Activated CD4-positive, alpha-beta memory T cell treated with anti-CD3 and anti-CD28 coated beads for 36 hours (primary cell): ENCODE measurements at places on chromosomes 7 and 10. TPM values are rescaled to one million over a fixed set of nuclear protein-coding genes. Genes with fewer than 3 reads are reported as not detected.

Gene GJC3
- 0.45 TPM for total RNA-seq

DNA sequence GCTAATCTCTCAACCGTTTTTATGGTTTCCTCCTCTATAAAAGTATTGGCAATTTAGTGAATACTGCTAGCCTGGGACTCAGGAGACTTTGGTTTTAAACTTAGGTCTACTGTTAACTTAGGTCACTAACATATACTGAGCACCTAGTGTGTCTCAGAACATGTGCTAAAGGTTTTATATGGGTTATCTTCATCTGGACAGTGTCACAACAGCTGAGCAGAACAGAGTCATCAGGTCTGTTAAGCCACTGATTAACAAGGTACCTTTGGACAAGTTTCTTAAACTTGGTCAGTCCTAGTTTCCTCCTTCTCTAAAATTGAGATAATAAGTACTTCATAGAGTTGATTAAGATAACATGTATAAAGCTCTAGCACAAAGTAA is 30.6 kb downstream of the NET1 start:
- DNase-seq = no peak

Gene EPHB4
- 3.6 TPM for total RNA-seq

Gene COL26A1
- total RNA-seq = not detected

- DNase-seq = no peak
Measured at GRCh38 chr10:131195558-131196159, 115.9 kb downstream of the TCERG1L start.

GRCh38 chr7:100418930-100419659 is 9.4 kb downstream of the ZCWPW1 start:
- no peak for DNase-seq

DNA sequence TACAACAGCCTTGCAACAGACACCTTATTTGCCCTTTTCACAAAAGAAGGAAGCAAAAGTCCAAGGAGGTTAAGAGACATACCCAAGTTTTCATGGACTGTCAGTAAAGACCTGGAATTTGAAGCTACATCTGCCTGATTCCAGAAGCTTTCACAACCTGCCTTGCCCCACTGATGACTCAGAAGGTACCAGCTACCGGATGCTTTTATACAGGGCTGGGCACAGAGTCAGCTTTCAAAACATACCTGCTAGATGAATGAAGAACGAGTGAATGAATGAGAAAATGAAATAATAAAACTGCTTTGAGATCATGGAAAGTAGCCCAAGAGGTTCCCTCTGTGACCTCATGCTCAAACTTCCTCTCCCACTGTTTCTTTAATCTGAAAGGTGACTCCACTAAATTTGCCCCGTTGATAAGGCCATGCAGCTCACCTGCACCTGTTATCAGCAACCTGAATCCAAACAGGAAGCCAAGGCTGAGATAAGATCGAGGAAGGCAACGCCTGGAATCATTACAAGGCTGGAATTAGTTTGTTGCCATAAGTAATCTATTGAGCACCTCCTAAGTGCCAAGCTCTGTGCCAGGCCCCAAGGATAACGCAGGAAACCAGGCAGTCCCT is 151.5 kb downstream of the WDR11 start:
- DNase-seq = no peak

DNA sequence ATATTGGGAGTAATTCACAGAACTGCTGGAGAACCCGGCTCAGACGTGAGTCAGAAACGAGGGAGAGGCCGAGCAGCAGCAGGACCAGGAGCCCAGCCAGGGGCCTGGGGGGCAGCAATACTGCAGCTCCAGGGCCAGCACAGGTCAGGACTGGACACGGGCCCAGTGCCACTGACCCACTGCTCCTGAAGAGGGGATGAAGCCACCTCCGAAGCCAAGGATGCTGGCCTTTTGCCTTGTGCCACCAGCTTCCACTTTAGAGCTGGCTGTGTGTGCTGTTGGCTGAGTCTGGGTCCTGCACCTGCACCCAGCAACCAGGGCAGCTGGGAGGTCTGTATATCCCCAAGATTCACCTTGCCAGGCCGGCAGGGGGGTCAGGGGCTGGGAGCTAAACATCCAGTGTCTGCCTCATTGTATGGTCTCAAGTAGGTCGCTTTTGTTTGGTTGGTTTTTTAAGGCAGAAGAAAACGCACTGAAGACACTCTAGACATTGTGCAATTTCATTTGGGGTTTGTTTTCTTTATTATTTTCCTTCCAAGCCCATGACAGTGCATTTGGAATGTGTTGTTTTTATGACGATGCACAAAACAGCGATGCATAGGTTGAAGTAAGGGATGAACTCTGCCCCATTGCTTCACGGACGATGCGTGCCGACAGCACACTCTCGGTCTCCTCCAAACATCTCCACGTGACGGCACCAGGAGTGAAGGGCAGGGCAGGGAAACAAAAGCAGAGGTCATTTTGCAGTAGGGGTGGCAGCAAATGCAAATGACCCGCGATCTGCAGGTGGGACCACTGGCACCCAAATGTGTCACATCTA is 27.7 kb upstream of the INSIG1 start:
- no peak for DNase-seq

Gene ECHS1
- total RNA-seq = 64.8 TPM

Gene HKDC1
- total RNA-seq = 1.1 TPM

Gene OR2AE1
- not detected for total RNA-seq

- DNase-seq = no peak
Measured at GRCh38 chr7:98713165-98713810, 96.2 kb downstream of the NPTX2 start.

DNA sequence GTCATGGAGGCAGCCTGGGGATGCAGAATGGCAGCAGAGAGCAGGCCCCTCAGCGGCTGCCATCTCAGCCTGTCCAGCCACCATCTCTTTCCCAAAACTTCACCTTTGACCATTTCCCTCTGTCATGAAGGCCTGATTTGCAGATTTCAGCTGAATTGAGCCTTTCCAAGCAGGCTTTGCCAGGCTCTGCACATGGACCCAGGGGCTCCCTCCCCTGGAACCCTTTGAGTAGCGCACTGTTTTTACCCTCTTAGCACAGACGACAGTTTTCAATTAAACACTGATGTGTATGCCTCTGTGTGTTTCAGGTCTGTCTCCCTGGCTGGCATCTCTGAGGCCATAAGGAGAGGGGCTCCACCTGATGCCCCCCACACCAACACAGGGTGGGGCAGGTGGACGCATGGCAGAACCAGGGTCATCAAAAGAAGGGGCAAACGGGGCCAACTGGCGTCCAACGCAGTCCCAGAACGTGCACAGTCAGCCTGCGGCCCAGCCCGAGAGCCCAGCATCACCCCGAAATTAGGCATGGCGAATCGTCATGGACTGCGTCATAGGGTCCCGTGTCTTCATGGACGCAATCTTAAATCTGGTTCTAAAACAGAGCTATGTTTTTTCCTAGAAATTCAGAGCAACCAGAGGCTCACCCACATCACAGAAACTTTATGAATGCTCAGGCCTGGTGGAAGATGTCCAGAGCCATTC is 185.0 kb upstream of the TCERG1L start:
- no peak for DNase-seq

DNA sequence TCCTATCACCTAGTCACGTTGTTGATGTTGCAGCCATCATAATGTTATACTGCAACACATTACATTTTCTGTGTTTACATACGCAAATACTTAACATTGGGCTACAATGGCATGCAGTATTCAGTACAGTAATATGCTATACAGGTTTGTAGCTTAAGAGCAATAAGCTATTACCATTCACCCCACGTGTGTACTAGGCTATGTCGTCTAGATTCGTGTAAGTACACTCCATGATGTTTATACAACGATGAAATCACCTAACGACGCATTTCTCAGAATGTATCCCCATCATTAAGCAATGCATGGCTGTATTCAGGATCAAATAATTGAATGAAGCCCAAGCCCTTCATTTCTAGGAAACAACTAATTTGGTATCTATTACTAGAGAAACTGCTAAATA is 43.4 kb upstream of the C1GALT1 start:
- no peak for DNase-seq

GRCh38 chr10:12200850-12201249 is 4.9 kb downstream of the CDC123 start:
- no peak for DNase-seq

GRCh38 chr10:78815702-78816334 is 252.9 kb upstream of the ZMIZ1 start:
- no peak for DNase-seq

Gene PLPP4
- total RNA-seq = not detected

- no peak for DNase-seq
Measured at GRCh38 chr10:73469579-73469978, 26.2 kb downstream of the PPP3CB start.

DNA sequence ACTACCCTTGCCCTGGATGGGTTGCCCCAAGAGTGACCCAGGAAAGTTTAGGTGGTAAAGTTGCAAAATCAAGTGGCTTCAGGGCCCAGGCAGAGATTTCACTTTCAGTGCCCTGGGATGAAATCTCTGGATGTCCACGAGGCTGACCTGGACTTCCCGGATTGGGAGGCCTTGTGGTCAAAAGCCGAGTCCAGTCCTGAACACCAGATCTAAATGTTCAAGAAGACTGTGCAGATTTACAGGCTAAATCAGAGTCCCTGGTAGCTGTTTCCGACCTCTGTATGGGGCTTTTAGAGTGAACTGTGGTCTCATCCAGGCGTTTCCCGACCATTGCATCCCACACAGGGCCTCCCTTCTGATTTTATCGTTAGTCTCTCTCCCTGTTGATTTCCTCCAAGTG is 95.3 kb downstream of the WDR11 start:
- no peak for DNase-seq

DNA sequence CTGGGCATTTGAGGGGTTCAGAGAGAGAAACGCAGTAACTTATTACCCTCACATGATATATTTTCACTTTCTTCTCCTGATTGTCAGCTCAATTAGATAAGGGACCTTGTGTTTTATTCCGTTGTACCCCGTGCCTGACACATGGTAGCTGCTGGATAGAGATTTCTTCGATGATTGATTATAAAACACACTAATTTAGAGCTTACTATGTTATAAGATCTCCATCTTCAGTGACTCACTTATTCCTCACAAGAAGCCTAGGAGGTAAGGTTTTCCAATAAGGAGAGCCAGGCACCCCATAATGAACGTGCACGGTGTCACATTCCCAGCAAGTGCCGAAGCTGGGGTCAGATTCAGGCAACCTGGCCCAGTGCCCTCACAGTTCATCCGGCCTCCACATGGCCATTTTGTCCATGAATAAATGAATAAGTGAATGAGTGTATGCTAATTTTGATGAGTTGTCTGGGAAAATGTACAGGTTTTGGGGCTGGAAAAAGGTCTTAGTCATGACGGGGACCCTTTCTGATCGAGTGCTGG is 138.1 kb upstream of the CDCA7L start:
- no peak for DNase-seq

Gene CXCL12
- not detected for total RNA-seq
